GM23248 (cell line): ENCODE measurements at places on chromosomes 3 and 15. TPM values are rescaled to one million over a fixed set of nuclear protein-coding genes. Genes with fewer than 3 reads are reported as not detected.
A peak's percentile ranks its signal among the peaks of the same experiment; 100 is the strongest.

GRCh38 chr3:50433954-50434353 lies 69.5 kb downstream of the CACNA2D2 start:
- no peaks in the 10 kb centered on the region for H3K36me3 ChIP-seq
- DNase-seq = no peak
- H3K4me3 ChIP-seq = no peak overlapping the region

DNA sequence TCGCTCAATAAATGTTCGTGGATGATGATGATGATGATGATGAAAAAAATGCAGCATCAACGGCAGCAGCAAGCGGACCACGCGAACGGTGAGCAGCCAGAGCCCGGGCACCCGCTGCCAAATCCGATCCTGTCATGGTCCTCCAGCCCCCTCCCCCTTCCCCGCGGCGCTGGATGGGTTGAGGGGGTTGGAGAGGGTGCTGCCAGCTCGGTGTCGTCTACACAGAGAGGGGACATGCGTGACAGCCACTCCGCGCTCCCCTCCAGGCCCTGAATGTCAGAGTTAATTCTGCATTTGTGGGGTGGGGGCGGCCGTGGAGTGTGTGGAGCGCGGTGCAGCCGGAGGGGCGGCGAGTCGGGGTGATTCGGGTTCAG lies 722 bp downstream of the CACNA1D start:
- no peaks in the 10 kb centered on the region for H3K36me3 ChIP-seq
- no peak for DNase-seq
- H3K27me3 ChIP-seq = peaks cover 34% of the 10 kb centered on the region
- H3K4me3 ChIP-seq = peak overlapping the region; percentile 12; the same call in 1 of the 2 replicates

The IL17RC gene
- total RNA-seq = 41.8 and 49.4 TPM in 2 replicates

DNA sequence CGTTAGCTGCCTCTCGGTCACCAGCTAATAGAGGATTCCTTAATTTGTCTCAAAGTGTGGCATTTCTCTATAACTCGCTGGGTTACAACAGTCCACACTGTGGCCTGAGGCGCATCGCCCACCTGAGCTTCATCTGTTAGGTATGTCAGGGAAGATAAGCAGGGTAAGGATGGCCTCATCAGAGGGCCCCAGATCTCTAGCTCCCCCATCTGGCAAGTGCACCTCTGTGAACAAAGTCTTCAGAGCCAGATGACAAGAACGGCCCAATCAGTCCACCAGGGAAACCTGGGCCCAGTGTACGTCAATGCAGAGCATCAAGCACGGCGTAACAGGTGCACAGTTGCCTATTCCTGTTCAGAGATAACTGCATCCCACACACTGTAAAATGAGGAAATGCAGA lies 23.2 kb downstream of the FRG2C start:
- no peak overlapping the region for H3K4me3 ChIP-seq
- H3K36me3 ChIP-seq = 0 out of 2 replicates have a peak, but pooled peaks cover 8% of the 10 kb centered on the region
- no peak overlapping the region for H3K27ac ChIP-seq
- H3K27me3 ChIP-seq = no peaks in the 10 kb centered on the region
- H3K4me1 ChIP-seq = no peaks in the 10 kb centered on the region

GRCh38 chr15:99248000-99248715 lies 1.2 kb downstream of the TTC23 start:
- H3K27me3 ChIP-seq = no peaks in the 10 kb centered on the region
- H3K27ac ChIP-seq = no peak overlapping the region
- 0 out of 2 replicates have a peak, but pooled peaks cover 7% of the 10 kb centered on the region for H3K36me3 ChIP-seq
- peaks cover 19% of the 10 kb centered on the region for H3K4me1 ChIP-seq
- H3K4me3 ChIP-seq = peak overlapping the region; percentile 99

The ISLR gene
- total RNA-seq = 110 and 127 TPM in 2 replicates

DNA sequence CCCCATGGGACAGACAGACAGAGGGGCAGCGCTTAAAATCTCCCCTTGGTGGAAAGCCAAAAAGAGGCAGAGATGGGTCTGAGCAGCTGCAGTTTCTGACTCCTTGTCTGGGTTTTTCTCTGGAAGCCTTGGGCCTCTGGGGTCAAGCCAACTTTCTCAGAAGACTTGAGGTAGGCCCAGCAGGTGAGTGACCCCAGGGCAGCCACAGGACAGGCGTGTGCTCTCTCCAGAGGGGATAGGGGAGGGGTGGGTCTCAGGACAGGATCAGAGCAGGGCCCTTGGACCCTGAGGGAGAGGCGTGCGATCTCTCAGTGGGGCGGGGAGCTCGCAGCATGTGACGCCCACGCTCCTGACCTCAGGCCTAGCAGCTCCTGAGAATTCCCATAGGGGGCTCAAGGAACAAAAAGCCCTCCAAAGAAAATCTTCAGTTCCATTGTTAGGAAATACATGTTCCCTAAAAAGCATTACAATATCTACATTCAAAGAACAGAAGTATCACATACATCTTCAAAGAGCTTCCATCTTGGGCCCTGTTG lies 34.6 kb upstream of the DUSP7 start:
- H3K27ac ChIP-seq = peak overlapping the region; percentile 85
- no peak for DNase-seq
- H3K27me3 ChIP-seq = no peaks in the 10 kb centered on the region
- peaks cover 45% of the 10 kb centered on the region for H3K4me1 ChIP-seq
- no peak overlapping the region for H3K4me3 ChIP-seq

The CCR1 gene
- not detected in 2 replicates for total RNA-seq

DNA sequence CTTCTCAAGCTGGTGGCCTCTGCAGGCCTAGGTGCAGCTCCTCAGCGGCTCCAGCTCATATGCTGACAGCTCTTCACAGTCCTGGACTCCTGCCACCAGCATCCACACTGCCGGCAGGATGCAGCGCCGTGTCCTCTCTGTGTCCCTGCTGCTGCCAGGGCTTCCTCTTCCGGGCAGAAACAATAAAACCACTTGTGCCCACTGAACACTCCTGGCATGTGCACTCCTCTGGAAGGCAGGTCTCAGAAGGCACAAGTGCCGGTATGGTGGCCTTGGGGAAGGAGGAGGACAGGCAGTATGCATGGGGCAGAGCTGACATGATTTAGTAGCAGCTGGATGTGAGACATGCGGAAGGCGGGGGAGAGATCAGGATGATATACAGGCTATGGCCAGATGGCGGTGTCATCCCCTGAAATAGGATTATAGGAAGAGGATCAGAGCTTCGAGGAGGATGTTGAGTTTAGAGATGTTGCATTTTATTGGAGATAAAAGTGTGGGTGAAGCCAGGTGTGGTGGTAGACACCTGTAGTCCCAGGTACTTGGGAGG lies 7.5 kb upstream of the MAN2A2 start:
- peak; percentile 28 for DNase-seq
- H3K4me1 ChIP-seq = no peaks in the 10 kb centered on the region
- no peak overlapping the region for H3K27ac ChIP-seq
- H3K27me3 ChIP-seq = no peaks in the 10 kb centered on the region
- H3K36me3 ChIP-seq = no peaks in the 10 kb centered on the region

DNA sequence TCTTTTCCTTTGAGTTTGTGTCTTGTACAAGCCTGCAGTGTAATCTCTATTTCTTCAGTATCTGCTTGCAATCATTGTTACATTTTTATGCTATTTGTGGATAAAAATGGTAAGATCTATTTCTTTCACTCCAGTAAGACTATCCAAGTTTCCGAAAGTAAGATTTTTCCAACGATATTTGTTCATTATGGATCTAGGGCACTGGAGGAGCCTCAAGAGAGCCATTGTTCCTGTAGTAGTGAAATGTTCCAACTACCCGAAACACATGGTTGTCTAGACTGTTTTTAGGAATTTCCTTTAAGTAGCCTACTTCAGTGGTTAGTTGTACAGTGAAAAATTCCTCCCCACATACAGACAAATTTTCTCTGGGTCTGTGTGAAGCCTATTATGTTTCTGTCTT lies 597.4 kb downstream of the RSL24D1 start:
- no peak overlapping the region for H3K27ac ChIP-seq
- DNase-seq = no peak
- no peaks in the 10 kb centered on the region for H3K27me3 ChIP-seq
- no peaks in the 10 kb centered on the region for H3K36me3 ChIP-seq
- H3K4me1 ChIP-seq = no peaks in the 10 kb centered on the region
- H3K4me3 ChIP-seq = no peak overlapping the region

- no peak overlapping the region for H3K27ac ChIP-seq
- H3K36me3 ChIP-seq = no peaks in the 10 kb centered on the region
- DNase-seq = no peak
- H3K27me3 ChIP-seq = no peaks in the 10 kb centered on the region
- no peaks in the 10 kb centered on the region for H3K4me1 ChIP-seq
Observed at GRCh38 chr3:15844889-15845288, 47.1 kb upstream of the ANKRD28 start.

The RBP2 gene
- not detected in 2 replicates for total RNA-seq

The CMTM6 gene
- 91.7 and 104 TPM in 2 replicates for total RNA-seq

DNA sequence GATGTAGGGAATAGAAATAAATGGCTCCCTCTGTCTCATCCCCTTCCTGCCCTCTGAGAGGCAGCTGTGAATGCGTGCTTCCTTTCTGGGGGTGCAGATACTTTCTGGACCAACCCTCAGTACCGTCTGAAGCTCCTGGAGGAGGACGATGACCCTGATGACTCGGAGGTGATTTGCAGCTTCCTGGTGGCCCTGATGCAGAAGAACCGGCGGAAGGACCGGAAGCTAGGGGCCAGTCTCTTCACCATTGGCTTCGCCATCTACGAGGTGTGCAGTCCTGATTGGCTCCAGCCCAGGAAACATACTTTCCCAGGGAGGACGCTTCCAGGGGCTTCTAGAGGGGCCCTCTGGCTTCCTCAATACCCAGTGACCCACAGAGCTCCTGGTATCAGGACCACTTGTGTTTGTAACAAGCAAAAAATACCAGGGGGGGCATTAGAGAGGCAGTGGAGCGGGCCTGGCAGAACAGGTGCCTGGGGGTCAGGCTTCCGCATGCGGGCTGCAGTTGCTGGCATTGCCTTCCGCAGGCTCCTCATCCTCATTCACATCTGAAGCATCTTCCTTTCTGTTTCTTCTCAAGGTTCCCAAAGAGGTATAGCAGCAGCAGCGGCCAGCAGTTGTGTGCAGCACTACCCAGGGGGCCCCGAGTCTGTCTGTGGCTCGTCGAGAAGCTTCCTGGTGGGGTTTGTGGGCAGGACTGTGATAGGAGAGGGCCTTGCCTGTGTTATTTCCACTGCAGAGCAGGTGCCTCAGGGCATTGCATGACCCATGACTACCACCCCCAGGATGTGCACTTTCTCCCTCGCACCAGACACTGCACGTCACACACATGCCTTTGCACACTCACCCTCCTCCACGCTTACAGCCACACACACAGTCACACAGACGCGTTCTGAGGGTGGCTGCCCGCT lies 42.5 kb downstream of the CAPN3 start:
- H3K4me1 ChIP-seq = no peaks in the 10 kb centered on the region
- no peak overlapping the region for H3K27ac ChIP-seq
- H3K27me3 ChIP-seq = no peaks in the 10 kb centered on the region

DNA sequence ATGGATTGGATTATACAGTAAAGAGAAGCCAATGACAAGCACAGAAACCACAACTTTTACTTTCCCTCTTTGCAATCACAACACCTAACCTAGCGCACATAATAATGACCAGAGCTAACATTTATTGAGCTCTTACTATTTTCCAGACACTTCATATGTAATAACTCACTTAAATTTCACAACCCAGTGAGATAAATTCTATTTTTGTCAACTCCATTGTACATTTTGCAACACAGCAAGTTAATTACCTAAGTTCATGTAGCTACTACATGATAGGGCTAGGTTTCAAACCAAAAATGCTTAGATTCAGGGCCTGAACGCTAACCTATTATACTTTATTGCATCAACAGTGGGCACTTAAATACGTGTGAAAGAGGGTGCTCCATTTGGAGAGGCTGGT lies 89.5 kb downstream of the GADL1 start:
- H3K4me3 ChIP-seq = no peak overlapping the region
- no peaks in the 10 kb centered on the region for H3K36me3 ChIP-seq
- no peaks in the 10 kb centered on the region for H3K4me1 ChIP-seq
- H3K27me3 ChIP-seq = no peaks in the 10 kb centered on the region

GRCh38 chr3:170062068-170062467 lies 24.3 kb downstream of the GPR160 start:
- H3K27me3 ChIP-seq = no peaks in the 10 kb centered on the region
- no peak overlapping the region for H3K4me3 ChIP-seq
- no peaks in the 10 kb centered on the region for H3K36me3 ChIP-seq
- no peak for DNase-seq
- H3K4me1 ChIP-seq = no peaks in the 10 kb centered on the region

The ENTPD3 gene
- total RNA-seq = not detected in 2 replicates

DNA sequence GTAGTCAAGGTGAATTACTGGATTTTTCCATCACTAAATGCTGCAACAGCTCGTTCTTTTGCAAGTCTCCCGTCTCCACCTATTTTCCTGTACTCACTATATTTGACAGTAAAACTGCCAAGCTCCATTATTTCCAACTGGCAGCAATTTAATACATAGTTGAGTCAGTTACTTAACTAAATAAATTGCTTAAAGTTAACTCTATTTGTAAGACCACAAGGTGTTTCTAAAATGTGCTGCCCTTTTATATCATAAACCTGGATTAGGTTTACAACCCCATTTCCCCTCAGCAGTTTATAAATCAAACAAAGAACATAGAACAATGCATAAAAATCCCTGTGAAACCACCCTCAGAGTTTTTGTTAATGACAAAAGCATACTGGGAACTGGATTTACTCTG lies 211.4 kb upstream of the DPH6 start:
- H3K27me3 ChIP-seq = no peaks in the 10 kb centered on the region
- no peak overlapping the region for H3K4me3 ChIP-seq
- H3K4me1 ChIP-seq = peaks cover 20% of the 10 kb centered on the region; the same call in 1 of the 2 replicates
- no peak for DNase-seq
- H3K27ac ChIP-seq = no peak overlapping the region

- H3K4me1 ChIP-seq = no peaks in the 10 kb centered on the region
- no peak overlapping the region for H3K27ac ChIP-seq
- H3K27me3 ChIP-seq = no peaks in the 10 kb centered on the region
- H3K36me3 ChIP-seq = no peaks in the 10 kb centered on the region
- H3K4me3 ChIP-seq = no peak overlapping the region
Observed at GRCh38 chr3:78831446-78831972, 936.3 kb downstream of the ROBO1 start.

The SPTSSB gene
- total RNA-seq = not detected in 2 replicates

- no peak overlapping the region for H3K27ac ChIP-seq
- no peaks in the 10 kb centered on the region for H3K36me3 ChIP-seq
- H3K4me1 ChIP-seq = no peaks in the 10 kb centered on the region
- DNase-seq = peak; percentile 4
- no peak overlapping the region for H3K4me3 ChIP-seq
Observed at GRCh38 chr15:36571301-36571700, 8.1 kb upstream of the CDIN1 start.

The GAP43 gene
- total RNA-seq = 0.54 and 0.63 TPM in 2 replicates

- no peaks in the 10 kb centered on the region for H3K4me1 ChIP-seq
- H3K27ac ChIP-seq = no peak overlapping the region
- peak overlapping the region; percentile 68 for H3K4me3 ChIP-seq
- H3K36me3 ChIP-seq = no peaks in the 10 kb centered on the region
- peaks cover 22% of the 10 kb centered on the region for H3K27me3 ChIP-seq
Observed at GRCh38 chr3:53845881-53846133, 412 bp downstream of the CHDH start.

The LRTM1 gene
- total RNA-seq = not detected in 2 replicates

DNA sequence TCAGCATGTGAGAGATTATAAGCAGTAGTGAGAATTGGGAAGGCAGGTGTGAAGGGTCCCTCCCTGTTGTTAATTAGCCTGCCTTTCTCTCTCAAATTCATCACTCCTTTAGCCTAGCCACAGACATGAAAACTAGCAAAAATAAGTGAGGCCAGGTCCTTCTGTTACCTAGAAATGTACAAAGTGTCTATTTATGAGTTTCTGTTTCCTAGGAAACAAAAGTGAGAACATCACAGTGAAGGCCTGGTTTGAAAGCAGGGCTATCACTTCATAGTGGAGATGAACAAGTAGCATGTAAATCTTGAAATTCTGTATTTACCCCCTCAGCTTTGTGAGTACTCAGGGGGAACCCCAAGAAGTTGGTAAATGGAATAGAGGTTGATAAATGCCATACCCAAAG lies 78.2 kb upstream of the UMPS start:
- H3K27ac ChIP-seq = no peak overlapping the region
- H3K4me1 ChIP-seq = no peaks in the 10 kb centered on the region
- peaks cover 5% of the 10 kb centered on the region; the same call in 1 of the 2 replicates for H3K27me3 ChIP-seq
- no peak for DNase-seq
- H3K36me3 ChIP-seq = no peaks in the 10 kb centered on the region
